ENCODE measurements at places on chromosomes 5 and 9.

GRCh38 chr5:120532835-120533234, 68.7 kb downstream of the PRR16 start:
- DNase-seq = no peak

GRCh38 chr5:91409304-91409703, 26.2 kb upstream of the ARRDC3 start:
- DNase-seq = no peak

GRCh38 chr5:72101828-72102227, 5.4 kb upstream of the MAP1B start:
- no peak for DNase-seq

DNA sequence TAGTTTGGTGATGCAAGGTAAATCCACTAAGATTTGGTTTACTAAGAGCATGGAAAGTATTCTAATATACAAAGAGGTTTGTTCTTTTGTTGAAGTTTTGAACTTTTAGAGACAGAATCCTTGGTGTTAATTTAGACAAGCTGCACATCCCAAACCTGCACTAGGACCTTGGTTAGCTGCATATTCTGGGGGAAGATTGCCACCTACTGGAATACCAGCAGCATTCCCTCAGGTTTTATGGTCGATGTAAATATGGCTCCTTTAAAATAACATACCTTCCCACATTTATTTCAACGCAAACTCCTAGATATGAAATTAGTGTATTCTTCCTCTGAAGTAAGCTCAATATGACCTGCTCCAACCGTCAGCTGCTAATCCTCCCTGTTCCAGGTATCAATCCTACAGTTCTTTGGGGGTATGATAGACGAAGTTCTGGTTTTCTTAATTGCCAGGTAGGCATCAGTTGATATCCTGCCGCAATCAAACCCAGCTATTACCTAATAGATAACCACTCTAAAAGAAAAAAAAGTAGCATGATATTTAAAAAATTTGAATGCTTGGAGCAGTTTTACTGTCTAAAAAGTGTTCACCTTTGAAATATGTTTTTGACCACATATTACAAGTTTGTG, 624.1 kb downstream of the ISL1 start:
- peak; percentile 59 for DNase-seq

- no peak for DNase-seq
These were observed 231.3 kb downstream of the ENC1 start for GRCh38 chr5:74409166-74409706.

- DNase-seq = no peak
These were observed 314.2 kb downstream of the CDK5RAP2 start for GRCh38 chr9:120265791-120266190.

DNA sequence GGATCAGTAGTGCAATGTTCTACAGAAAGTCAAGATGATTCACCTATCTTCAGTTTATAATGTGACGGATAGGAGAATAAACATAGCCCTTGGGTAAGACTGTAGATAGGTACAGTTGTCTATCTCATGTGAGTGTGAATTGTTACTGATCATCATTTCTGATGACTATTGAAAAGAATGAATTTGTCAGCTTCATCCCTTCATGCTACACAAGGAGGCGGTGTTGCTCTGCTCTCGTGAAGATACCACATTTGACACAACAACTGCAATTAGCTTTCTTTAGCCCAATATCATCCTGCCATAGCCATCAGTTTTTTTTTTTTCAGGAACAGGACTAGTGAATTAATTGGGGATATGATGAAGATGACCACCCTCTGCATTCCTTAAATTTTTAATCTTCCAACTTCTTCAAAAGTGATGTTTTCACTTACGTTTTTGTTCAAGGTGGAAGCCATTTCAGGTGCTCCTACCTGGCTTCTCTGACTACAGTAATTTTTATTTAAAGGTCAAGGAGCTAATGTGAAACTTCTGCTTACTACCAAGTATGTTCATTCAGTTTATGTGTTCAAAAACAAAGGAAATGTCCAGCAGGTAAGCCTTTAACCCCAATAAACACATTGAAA, 152.9 kb upstream of the MOCS2 start:
- peak; percentile 64 for DNase-seq

DNA sequence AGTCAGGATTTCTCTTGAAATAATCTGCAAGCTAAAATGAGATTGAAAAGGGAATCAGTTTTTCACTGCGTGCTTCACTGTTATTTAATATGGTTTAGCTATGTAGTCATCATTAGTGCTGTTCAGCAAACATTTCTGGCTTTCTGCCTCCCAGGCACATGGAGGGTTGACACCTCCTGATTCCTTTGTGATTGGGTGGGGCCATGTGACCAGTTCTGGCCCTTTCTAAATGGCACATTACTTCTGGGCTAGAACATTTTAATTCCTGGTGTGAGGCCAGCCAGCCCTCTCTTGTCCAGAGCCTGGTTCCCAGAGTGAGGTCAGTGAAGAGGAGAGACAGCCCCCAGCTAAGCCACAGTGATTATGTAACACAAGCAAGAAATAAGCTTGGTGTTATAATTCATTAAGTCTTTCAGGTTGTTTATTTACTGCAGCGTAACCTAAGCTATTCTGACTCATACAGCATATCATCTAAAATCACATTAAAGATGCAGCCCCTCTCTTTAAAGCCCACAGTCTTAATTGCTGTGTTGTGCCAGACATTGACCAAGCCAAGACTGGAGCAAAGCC, 17.4 kb upstream of the ARSI start:
- DNase-seq = peak; percentile 94

DNA sequence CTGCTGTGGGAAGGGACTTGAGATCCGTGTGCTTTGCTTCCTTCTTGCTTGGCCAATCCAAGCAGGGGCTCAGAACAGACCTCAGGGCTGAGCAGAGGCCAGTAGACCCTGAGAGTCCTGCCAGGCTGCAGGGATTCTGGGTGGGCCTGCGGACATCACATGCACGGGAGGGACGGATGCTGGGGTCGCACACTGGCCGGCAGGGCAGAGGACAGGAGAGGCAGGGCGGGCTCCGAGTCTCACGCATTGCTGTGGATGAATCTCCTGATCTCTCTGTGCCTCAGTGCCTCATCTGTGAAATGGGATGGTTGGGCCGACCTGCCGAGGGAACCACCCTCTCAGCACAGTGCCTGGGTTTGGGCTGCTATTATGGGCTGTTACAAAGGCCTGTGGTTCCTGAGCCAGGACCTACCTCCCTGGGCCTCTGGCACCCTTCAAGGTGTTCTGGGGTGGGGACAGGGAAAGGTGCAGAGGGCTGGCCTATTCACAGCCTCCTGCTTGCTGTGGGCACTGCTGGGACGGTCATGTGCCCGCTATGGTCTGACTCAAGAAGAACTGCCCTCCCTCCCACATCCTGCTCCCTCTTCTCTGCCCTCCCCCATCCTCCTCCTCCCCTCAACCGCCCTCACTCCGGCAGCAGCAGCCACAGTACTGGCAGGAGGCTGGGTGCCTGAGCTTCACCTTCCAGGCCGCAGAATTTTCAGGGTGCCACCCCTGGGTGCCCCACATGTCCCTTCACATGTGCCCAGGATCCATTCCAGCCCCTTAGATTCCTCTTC, 43.3 kb downstream of the NCS1 start:
- DNase-seq = peak; percentile 73

- DNase-seq = no peak
These were observed 91.1 kb upstream of the SHISAL2B start for GRCh38 chr5:64599226-64599625.

- DNase-seq = peak; percentile 94
These were observed 1.0 kb upstream of the TPM2 start for GRCh38 chr9:35690614-35691333.

DNA sequence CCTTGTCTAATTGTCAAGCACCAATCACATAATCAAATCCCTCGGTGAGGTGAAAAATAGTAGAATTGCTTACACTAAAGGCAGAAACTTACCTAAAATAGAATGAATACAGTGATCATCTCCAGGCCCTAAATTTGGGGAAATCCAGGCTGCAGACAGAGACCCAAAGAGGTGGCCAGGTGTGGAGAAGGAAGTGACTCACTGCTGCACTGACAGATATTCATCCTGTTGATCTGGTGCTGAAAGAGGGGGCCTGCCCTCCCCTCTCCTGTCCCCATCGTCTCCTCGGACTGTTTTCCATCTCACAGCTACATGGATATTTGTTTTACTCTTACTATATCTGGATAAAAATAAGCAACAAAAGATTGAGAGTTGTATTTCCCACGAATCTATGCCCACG, 15.9 kb downstream of the OR2Y1 start:
- DNase-seq = no peak

DNA sequence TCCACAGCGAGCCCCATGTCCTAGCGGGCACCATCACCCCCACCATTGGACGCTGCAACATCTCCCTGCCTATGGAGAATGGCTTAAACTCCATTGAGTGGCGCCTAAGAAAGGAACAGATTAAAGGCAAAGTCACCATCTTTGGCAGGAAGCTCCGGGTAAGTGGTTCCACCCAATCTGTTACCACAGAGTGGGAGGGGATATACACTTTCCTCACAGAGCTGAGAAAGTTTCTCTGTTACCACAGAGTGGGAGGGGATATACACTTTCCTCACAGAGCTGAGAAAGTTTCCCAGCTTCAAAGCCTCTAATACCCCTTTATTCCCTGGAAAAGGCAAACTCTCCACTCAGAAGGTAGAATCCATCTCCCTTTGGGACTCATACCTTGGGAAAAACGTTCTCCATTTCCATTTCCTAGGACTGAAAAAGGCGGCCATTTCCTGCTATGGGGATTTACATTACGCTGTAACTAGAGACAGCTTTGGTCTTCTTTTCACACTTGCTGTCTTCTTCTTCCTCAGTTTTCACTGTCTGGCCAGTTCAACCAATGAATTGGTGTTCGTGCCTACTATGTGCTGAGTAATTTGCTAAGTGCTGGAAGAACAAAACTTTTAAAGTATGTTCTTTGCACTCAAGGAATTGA, 63.4 kb upstream of the WWC1 start:
- peak; percentile 16 for DNase-seq

DNA sequence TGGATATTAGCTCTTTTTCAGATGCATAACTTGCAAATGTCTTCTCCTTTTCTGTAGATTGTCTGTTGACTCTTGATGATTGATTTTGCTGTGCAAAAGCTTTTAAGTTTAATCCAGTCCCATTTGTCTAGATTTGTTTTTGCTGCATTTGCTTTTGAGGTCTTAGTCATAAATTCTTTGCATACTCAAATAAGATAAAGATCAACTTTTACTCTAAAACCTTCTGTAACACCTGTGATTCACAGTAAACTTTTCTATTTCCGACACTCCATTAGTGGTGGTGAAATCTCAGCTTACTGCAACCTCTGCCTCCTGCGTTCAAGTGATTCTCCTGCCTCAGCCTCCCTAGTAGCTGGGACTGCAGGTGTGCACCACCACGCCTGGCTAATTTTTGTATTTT, 239.0 kb upstream of the ST8SIA4 start:
- peak; percentile 0 for DNase-seq

All from astrocyte of the hippocampus (primary cell).